ENCODE measurements at places on chromosomes 2 and 18. TPM values are rescaled to one million over a fixed set of nuclear protein-coding genes. Genes with fewer than 3 reads are reported as not detected.

SPEG gene
- 145 TPM for total RNA-seq

RGPD3 gene
- total RNA-seq = not detected

MYO7B gene
- 0.44 TPM for total RNA-seq

MERTK gene
- 4.7 TPM for total RNA-seq

KIAA2012 gene
- not detected for total RNA-seq

CNGA3 gene
- total RNA-seq = not detected

CDH7 gene
- not detected for total RNA-seq

LGALSL gene
- 8.1 TPM for total RNA-seq

ZSWIM2 gene
- not detected for total RNA-seq

PLCL1 gene
- total RNA-seq = 78.6 TPM

RTP5 gene
- not detected for total RNA-seq

GALNT5 gene
- 0.19 TPM for total RNA-seq

TMEM200C gene
- total RNA-seq = 0.96 TPM

GLI2 gene
- 2.4 TPM for total RNA-seq

PIEZO2 gene
- total RNA-seq = 0.33 TPM

LCT gene
- total RNA-seq = not detected

VPS4B gene
- total RNA-seq = 16.7 TPM

SDC1 gene
- 0.41 TPM for total RNA-seq

DOK6 gene
- total RNA-seq = 0.96 TPM
